Stimulated activated CD4-positive, alpha-beta T cell treated with anti-CD3 and anti-CD28 coated beads, Interleukin-1b, Interleukin-23, amount 100 ng/mL, for 1 hour (primary cell): ENCODE measurements at places on chromosomes 1 and 21.

DNA sequence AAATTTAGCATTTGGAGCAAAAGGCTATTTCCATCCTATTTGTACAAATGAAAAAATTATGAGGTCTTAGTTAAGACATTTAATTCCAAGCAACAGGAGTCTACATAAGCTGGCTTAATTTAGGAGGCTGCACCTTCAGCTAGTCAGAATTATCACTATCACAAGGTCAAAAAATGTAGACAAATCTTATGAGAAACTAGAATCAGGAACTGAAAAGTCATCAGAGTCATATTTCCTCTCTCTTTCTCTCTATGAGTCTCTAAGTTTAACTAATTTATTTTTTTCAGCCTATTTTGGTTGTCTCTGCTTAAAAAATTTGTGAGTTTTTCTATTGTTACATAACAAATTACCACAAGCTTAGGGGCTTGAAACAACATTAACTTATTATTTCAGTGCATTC, 807.1 kb upstream of the PRMT6 start:
- no peak for DNase-seq

DNA sequence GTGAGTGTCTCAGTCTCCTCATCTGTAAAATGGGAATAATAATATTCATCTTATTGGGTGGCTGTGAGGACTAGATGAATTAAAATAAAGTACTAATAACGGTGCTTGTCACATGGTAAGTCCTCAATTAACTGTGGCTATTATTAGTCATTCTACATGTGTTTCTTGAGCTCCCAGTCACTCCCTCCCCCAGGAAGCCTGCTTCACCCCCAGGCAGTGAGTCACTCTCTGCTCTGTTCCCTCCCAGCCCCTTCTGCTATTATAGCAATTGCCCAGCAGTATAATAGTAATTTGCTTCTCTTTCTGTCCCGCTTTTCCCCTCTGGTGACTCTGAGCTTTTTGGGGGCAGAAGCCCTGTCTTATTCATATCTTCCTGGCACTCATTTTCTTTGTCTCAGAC, 102.0 kb downstream of the BEND5 start:
- DNase-seq: no peak

GRCh38 chr1:59999006-59999405, 72.4 kb upstream of the CYP2J2 start:
- DNase-seq: no peak

GRCh38 chr1:223339861-223340260, 24.1 kb downstream of the SUSD4 start:
- DNase-seq: no peak

GRCh38 chr1:57747818-57748217, 324.0 kb upstream of the DAB1 start:
- no peak for DNase-seq

DNA sequence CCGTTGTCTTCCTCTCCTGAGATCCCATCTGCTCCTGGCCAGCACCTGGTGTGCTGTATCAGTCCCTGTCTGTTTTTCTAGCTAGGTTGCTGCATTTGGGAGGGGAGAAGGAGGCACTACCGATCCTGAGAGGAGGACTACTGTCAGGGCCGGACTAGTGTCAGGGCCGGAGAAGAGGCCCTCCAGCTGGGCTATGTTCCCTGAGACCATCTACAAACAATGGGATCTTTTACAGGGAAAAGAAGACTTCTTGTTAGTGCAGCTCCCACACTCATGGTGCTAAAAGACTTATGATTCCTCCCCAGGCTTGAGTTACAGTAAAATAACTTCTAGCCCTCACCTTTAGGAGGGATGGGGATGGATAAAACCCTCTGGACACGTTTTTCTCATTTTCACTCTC, 141.0 kb upstream of the TNR start:
- no peak for DNase-seq

- no peak for DNase-seq
Measured at GRCh38 chr1:113608399-113608798, 150.9 kb downstream of the PHTF1 start.

DNA sequence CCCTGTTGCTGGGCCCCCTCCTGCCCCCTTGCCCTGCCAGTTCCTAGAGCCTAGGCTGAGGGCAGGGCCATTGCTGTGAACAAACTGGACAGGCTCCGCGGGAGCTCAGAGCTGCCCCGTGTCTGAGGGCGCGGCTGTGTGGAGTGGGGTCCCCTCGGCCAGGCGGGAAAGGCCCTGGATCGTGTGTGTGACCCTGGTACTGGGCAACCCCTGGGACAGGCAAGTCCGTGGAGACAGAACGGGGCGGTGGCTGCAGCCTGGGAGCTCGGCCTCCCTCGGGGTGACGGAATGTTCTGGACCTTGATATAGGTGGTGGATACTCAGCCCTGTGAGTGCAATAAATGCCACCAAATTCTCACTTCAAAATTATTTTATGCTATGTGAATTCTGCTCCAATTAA, 27.7 kb upstream of the C1orf159 start:
- no peak for DNase-seq

DNA sequence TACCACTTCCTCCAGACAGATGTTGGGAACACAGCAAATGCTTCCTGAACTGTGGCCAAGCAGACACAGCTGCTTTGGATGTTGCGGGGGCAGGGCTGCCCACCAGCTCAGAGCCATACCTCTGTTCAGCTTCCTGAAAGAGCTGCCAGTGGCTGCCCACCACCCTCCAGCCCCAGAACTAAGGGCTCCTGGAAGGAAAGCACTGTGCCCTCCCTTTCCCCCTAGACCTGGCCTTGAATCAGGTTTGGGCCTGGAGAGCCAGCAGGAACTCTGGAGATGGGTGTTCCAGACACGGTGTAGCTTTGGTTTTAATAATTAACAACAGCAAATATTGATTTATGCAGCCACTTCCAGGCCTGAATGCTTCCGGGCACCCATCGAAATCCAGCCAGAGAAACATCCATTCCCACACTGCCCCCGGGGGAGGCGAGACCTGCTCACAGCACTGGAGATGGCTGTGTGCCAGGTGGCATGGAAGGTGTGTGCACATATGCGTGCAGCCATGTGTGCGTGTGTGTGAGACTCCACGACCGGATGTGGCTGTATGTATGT, 45.7 kb downstream of the RAP1GAP start:
- DNase-seq: no peak

DNA sequence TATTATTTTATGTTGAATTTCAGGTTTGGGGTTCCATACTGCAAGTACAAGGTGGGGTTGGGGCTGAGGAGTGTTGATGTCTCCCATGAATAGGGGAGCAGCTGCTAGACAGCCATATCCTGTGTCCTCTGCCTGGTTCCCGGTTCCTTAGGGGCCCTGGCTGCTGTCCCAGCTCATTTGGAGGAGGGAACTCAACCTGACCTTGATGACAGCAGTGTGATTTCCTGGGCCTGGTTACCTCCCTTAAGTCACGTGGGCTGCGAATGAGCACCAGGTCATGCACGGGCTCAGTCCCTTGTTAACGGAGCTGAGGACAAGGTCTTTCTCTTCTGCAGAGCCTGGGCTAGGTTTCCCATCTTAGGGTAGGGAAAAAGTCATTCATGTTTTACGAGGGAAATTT, 85.1 kb downstream of the MTR start:
- DNase-seq: no peak

- DNase-seq: no peak
Measured at GRCh38 chr1:204468766-204469302, 25.8 kb downstream of the PIK3C2B start.

DNA sequence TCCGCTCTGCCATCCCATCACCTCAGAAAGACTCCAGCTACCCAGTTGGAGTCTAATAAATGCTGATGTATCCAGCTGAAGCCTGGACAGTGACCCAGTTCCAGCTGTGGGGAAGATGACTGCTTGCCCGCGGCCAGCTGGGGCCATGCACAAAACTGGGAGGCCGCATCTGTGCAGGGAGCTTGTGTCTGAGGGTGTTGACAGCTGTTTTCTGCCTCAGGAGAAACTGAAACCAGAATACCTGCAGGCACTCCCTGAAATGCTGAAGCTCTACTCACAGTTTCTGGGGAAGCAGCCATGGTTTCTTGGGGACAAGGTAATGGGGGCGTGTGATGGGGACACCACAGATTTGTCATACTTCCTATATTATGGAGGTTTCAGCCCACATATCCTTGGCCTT, 3.2 kb downstream of the GSTM2 start:
- no peak for DNase-seq

GRCh38 chr1:239061770-239062169, 324.6 kb upstream of the CHRM3 start:
- DNase-seq: no peak

GRCh38 chr1:55275151-55275748, 60.1 kb upstream of the USP24 start:
- no peak for DNase-seq

GRCh38 chr1:246483569-246483933, 23.5 kb downstream of the SMYD3 start:
- DNase-seq: no peak

DNA sequence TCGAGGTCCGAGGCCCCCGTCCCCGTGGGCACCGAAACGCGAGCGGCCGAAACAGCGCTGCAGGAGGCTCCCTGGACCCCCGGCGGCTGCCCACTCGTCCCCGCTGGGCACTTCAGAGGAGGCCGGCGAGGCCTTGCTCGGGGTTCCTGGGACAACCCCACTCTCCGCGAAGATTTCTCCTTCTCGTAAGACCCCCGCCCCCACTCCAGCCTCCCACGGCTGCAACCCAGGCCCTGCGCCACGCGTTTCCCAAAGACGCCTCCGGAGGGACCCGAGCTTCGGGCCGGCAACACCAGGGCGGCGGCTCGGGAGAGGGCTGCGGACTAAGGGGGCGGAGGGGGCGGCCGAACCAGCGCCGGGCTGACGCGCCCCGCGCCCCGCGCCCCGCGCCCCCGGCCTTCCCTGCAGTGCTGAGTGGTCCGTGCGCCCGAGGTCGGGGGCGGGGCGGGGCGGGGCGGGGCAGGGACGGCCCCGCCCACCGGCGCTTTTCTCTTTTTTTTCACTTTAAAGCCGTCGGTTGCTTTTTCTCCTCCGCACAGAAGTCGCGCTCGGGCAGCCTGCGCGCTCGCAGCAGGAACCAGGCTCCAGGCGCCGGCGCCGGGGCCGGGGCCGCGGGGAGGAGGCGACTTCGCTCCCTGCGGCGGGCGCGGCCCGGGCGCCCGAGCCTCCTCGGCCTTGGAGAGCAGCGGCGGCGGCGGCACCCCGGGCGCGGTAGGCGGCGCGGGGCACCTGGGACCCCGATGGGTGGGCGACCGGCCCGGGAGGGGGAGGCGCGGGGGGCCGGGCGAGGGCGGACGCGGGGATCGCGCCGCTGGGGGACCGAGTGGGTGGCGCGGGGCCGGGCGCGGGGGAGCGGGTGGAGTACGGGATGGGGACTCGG, at the start of gene SPSB1:
SPSB1 (plus strand) TSS at position 534 of the 880 bp plus-strand sequence. CDS start 62,998 bp downstream, outside the sequence.
- peak; percentile 32 for DNase-seq

GRCh38 chr1:184385865-184386311, 941 bp upstream of the C1orf21 start:
- no peak for DNase-seq

DNA sequence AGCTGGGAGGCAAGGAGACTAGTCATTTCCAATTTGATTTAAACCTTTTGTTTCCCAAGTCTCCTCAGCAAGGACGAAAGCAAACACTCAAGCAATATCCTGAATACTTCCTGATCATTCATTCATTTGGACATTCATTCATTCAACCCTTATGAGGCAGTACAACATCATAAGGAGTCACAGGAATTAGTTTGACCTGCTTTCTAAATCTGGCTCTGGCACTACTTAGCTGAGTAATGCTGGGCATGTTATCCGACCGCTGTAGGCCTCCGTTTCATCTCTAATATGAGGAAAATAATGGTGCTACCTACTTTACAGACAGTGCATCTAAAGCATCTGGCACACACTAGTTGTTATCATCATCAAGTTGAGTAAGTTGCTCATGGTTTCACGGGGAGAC, 11.7 kb downstream of the FAM78B start:
- no peak for DNase-seq

DNA sequence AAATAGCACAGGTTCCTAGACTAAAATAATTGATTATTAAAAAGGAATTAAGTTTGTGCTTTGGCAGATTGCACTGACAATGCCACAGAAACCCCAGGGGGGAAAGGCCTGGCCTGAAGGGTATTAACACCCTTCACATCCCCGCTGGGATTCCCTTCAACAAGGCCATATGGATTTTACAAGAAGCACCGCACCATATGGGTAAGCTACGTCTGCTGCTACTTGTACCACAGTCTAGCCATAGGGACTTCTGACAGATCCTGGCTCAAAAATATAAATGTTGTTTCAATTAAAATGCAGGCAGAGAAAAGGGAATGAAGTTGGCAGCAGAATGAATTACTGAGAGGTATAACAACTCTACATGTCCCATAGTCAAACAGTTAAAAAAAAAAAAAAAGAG, 101.0 kb downstream of the DENND1B start:
- DNase-seq: no peak

DNA sequence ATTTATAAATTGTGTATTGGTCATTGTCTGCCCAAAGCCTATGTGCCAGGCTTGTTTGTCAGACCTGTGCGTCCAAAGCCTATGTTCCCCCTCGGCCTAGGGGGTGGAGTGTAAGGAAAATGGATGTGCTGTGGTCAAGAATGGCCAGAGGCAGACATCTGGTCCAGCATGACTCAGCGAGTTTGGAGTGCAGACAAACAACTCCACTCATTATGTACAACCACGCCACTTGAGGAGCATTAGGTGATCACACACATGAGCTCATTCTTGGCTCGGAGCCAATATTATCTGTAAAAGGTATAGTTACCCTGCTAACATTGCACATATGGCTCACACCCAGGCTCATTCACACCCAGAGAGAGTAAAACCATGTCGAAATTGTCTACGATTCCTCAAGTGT, 1047.6 kb upstream of the ADGRL4 start:
- no peak for DNase-seq

GRCh38 chr1:47679301-47679791, 241.5 kb downstream of the FOXD2 start:
- DNase-seq: no peak

DNA sequence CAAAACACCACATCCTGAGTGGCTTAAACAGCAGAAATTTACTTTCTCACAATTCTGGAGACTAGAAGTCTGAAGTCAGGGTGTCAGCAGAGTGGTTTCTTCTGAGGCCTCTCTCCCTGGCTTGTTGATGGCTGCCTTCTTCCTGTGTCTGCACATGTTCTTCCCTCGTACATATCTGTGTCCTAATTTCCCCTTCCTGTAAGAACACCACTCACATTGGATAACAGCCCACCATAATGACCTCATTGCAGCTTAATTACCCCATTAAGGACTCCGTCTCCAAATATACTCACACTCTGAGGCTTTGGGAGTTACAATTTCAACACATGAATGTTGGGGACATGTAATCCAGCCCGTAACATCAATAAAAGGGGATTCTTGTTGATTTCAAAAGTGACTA, 23.4 kb downstream of the C8A start:
- DNase-seq: no peak
